A549 treated with AZD2906 at 1 μM for 4 hours (cell line): ENCODE measurements at places on chromosomes 11 and 22. TPM values are rescaled to one million over a fixed set of nuclear protein-coding genes. Genes with fewer than 3 reads are reported as not detected.

Gene CWF19L2
- total RNA-seq, result 3.3 to 4.3 TPM (median 3.5 TPM) in 5 replicates

Gene TENM4
- total RNA-seq, result 0.07 to 0.30 TPM (median 0.11 TPM) in 5 replicates

Gene LYVE1
- 0.48 to 1.2 TPM (median 0.59 TPM) in 5 replicates for total RNA-seq

Gene MS4A7
- total RNA-seq, result not detected in 5 replicates

Gene NAV2
- 20.8 to 29.3 TPM (median 27.4 TPM) in 5 replicates for total RNA-seq
